ENCODE measurements at places on chromosomes 3 and 15.

DNA sequence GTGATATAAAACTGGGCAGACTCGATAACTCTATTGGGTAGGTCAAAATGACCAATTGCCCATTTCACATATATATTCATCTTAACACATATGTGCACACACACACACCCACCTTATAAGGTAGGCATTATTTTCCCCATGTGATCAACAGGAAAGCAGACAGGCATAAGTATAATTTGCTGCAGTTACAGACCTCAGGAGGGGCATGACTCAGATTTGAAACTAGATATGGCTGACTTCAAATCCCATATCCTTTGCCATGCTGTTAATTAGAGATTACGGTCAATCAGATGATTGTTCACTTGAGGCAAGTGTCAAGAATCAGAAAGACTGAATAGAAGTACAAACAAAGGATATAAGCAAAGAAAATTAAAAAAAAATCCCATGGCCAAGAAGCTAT lies 910.6 kb downstream of the NTRK3 start:
- DNase-seq, result no peak

GRCh38 chr15:73685981-73686380 lies 1.8 kb downstream of the CD276 start:
- no peak for DNase-seq

GRCh38 chr3:66816090-66816761 lies 181.9 kb upstream of the KBTBD8 start:
- DNase-seq, result peak; percentile 41

DNA sequence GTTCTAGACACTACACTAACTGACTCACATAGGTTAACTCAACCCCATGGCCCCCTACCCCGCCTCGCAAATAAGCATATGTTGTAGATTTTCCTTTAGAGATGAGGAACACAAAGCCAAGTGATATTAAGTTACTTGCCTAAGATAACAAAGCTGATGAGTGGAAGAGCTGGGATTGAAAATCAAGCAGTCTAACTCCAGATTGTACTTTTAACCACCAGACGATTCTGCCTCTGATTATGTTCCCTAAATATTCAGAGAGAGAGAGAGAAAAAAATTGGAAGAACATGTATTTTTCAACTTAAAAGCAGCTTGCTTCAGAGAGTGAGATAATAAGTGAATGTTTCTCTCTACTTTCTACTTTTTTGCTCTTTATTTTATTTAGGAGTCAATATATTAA lies 66.9 kb upstream of the THBS1 start:
- DNase-seq, result no peak

DNA sequence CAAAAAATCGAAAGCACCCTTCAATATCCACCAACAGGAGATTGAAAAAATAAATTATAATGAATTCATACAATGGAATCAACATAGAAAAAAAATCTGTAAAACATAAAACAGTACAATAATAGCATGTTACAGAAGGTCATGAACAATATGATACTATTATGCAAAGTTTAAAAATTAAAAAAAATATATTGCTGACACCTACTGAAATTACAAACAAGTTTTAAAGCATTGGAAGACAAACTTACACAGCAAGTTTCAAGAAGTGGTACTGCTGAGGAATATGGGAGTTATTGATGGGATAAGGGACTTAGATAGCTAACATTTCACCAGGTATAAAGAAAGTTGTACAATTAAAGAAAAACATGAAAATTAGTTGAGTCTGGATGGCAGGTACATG lies 89.4 kb downstream of the EFL1 start:
- no peak for DNase-seq

DNA sequence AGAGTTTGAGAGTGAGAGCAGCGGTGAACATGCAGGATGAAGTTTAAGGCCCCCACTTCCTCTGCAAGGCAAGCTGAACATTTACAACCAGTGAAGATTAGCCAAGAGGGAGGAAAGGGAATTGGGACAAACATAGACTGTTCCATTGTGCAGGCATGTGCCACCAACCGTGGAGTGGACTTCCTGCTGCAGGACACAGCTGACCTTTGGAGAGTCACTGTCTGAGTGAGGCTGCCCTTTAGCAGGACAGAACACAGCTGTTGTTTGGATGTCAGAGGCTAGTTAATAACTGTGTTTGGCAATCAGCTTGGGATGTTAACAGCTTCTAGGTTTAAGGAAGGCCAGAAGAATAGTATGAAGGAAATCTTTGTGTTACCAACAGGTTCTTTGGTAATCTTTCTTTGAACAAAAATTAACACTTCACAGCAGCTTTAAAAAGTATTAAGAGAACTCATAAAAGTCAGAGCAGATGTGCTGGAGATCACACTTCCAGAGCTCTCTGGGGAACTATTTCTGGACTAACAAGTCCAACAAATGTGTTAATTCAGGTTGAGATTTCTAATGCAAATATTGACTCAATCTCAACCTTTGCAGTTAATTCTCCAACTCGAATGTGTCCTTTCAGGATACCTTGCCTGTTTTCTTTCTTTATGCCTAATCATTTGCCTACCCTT lies 31.4 kb downstream of the CTDSPL start:
- no peak for DNase-seq

DNA sequence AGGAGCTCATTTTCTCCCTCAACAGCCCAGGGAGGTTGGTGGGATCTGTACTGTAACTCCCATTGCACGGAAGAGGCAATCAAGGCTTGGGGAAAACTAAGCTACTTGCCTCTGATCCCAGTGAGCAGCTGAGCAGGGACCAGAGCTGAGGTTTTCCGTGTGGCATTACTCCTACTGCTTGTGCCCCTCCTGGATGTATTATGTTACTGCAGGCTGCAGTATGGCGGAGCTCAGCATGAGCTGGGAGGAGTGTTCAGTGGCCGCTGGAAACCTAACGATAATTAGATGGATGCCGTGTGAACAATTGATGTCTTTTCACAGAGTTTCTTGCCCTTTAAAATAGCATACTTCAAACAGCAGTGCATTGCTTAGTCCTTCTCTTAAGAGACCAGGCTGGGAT lies 2.0 kb upstream of the TPRG1 start:
- DNase-seq, result no peak

- no peak for DNase-seq
These were observed 2.6 kb downstream of the RBMS3 start for GRCh38 chr3:29283231-29284119.

GRCh38 chr3:67578416-67578815 lies 76.0 kb downstream of the SUCLG2 start:
- no peak for DNase-seq

GRCh38 chr3:127448671-127449070 lies 141.9 kb downstream of the TPRA1 start:
- no peak for DNase-seq

- DNase-seq, result no peak
These were observed 11.7 kb downstream of the ABHD2 start for GRCh38 chr15:89099968-89100367.

DNA sequence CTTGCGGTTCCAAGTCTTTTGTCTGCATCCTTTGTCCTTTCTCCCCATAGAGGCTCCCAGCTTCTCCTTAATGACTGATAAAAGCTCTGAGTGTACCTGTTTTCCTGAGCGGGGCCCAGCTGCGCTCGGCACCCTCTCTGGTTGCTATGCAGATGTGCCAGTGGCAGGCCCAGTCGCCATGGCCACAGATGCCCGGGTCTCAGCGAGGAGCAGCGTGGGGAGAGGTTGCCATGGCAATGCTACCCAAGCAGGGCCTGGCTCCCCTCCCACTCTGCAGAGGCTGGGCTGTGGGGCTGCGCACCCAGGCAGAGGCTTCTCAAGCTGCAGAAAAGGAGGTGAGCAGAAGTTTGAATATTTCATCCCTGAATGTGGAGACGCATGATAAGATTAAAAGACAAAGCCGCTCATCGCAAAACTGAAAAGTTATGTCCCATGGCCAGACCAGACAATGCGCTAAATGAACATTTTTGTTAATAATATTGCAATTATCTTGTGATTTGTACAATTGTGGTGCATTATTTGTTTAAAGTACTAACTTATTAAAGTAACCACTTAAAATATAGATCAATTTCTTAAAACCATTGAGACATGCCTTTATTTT lies 66.1 kb downstream of the TPRA1 start:
- DNase-seq, result peak; percentile 62

DNA sequence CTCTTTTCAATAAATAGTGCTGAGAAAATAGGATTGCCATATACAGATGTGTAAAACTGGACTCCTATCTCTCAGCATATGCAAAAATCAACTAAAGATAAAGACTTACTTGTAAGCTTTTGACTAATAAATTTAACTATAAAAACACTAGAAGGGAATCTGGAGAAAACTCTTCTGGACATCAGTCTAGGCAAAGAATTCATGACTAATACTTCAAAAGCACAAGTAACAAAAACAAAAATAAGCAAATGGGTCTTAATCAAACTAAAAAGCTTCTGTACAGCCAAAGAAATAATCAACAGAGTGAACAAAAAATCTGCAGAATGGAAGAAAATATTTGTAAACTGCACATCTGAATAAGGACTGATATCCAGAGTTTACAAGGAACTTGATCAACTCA lies 1122.2 kb downstream of the TBL1XR1 start:
- DNase-seq, result no peak

- no peak for DNase-seq
These were observed 14.2 kb upstream of the NRROS start for GRCh38 chr3:196625331-196625730.

DNA sequence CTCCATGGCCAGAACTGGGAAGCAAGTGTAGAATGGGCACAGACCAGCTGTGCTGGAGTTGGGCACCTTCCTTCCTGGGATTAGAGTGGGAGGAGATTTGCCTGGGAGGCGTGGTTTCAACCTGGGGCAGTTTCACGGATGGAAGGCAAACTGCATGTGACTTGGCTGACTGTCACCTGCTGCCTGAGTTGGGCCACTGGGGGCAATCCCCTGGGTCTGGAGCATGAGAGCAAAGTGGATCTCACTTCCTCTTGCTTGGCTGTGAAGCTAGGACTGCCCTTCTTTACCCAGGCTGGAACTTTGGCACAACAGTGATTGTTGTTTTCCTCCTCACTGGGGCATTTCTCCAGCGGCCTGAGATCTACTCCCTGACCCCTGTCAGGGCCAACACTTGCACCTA lies 1247.0 kb upstream of the EPHA6 start:
- no peak for DNase-seq

- no peak for DNase-seq
These were observed 49.5 kb downstream of the GLDN start for GRCh38 chr15:51390966-51391422.

GRCh38 chr3:141306922-141307321 lies 61.4 kb upstream of the ZBTB38 start:
- DNase-seq, result no peak

GRCh38 chr3:9077029-9077428 lies 113.8 kb upstream of the RAD18 start:
- DNase-seq, result no peak

DNA sequence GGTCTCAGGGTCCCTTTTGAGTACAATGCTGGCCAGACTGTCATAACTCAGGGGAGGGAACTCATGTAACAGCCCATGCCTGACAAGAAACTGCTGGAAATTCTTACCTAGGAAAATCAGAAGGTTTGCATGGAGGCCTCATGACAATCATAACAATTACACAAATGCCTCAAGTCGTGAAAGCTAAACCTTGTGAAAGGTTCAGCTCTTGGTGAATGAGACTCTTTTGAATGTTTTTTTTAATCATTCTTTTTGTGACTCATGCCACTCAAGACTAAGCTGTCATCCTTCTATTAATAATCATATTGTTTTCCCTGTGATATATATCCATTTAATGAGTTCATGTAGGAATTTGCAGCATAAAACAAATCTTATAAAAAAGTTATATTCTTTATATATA lies 61.4 kb upstream of the LEKR1 start:
- no peak for DNase-seq

GRCh38 chr3:4895838-4896237 lies 83.4 kb upstream of the BHLHE40 start:
- no peak for DNase-seq

DNA sequence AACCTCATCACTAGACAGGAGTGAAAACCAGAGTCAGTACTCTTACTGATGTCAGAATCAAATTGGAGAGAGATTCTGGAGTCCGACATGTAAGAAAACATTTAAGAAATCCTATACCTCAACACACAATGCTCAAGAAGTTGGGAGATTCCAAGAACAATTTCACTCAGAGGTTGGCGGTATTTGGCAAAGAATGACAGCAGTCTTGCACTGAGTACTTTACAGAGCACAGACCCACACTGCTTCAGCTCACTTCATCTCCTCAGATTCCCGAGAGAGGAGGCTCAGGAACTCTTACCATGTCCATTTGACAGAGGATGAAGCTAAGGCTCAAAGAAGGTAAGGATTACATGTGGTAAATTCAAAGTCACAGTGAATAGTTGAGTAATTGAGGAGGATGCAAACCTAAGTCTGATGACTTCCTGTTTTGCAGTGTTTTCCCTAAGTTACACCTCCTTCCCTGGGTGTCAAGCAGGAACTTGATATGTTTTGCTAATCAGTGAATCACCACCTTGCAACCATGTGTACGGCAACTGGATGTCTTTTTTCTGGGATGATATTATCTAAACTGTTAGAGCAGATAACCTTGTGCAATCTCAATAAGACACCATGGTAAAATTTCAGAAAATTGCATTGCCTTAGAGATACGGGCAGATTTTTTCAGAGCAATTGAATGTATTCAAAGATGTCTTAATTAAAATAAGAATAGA lies 61.3 kb upstream of the MME start:
- DNase-seq, result no peak

DNA sequence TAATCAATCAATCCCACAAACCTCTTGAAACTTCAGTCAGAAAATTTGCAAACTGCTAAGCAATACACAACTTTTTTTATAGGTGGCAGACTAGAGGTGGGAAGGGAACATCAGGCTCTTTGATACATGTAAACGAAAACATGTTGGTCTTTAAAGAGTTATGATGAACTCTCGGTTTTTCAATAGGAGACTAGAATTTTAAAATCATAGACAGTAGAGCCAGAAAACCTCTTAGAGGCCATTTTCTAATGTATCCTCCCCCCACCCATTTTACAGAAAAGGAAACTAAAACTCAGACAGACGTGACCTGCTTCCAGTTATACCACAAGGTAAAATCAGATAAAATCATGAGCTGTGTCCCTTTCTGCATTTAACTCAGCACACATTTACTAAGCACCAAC lies 179.1 kb upstream of the LPP start:
- no peak for DNase-seq

GRCh38 chr15:60751985-60752952 lies 273.3 kb upstream of the ICE2 start:
- DNase-seq, result no peak

DNA sequence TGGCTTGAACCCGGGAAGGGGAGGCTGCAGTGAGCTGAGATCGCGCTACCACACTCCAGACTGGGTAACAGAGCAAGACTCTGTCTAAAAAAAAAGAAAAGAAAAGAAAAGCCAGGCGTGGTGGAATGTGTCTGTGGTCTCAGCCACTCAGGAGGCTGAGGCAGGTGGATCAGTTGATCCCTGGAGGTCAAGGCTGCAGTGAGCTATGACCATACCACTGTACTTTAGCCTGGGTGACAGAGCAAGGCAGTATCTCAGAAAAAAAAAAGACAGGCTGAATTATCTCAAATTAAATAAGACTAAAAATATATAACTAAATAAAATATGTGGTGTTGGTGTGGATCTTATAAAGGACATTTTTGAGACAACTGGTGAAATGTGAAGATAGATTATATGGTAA lies 20.6 kb downstream of the SMARCC1 start:
- no peak for DNase-seq

GRCh38 chr3:119783255-119783654 lies 1.4 kb downstream of the NR1I2 start:
- no peak for DNase-seq
